ENCODE measurements at places on chromosomes 6 and 20.

GRCh38 chr6:148968771-148969602 lies 222.2 kb downstream of the UST start:
- DNase-seq, result no peak

- DNase-seq, result no peak
Observed at GRCh38 chr20:53175135-53175780, 203.1 kb downstream of the TSHZ2 start.

DNA sequence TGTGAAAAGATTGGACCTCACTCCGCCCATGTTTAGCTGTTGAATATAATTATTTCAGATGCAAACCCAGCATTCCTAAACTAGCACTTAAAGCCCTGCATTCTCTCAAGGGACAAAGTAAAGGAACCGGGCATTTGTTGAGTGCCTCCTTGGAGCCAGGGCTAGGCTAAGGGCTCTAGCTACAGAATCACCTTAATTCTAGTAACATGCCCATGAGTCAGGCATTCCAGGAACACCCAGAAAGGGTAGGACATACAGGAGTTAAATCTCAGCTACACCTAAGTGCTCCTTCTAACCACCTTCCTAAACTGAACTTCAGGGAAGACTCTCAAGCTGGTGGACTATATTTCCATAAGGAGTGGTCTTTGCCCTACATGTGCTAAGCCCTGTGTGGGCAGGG lies 89.4 kb downstream of the SLC24A3 start:
- no peak for DNase-seq

DNA sequence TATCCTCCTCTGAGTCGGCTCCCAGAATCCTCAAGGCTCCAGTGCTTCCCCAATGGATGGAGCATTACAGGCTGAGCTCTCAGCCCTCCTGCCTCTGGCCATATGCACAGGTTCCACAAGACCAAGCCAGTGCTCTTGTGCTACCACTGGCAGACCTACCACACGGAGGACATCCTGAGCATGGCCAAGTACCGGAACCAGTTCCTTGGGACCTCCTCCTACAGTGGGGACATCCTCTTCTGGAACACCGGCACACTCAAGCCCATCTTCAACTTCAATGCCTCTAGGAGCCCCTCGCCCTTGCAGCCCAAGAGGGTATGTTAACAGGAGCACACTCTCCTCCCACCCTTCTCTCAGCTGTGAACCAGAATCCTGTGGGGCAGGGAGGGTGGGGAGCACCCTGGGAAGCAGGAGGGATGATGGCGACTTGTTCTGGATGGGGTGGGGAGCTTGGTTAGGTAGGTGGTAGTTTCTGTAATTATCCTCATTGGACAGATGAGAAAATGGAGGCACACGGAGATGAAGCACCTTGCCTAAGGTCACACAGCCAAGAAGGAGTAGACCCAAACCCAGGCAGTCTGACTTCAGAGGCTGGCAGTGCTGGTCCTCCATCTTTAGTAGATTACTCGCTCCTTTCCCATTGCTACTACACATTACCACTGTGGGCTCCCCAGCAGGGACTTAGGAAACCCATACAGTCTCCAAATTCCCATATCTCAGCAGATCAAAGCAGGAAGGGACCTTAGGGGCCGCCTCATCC lies 58.6 kb downstream of the EFCAB8 start:
- no peak for DNase-seq

DNA sequence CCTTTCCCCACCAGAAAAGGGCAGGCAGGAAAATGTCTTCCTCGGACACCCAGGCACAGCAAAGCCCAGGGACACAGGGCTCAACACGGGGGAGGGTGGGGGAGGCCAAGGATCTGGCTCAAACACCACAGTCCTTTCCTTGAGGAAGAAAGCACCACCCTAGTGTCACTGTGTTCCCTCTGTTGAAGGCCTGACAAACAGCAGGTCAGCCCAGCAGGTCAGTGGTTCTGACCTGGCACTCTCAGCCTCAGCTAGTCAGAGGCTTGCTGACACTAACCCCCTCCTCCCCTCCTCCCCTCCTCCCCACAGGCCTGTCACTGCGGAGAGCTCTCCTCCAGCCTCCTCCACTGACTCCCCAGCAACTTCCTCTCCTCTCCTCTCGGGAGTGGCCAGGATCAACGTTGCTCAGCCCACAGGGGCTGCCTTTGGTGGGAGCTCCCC lies 239.6 kb downstream of the LRFN2 start:
- no peak for DNase-seq

DNA sequence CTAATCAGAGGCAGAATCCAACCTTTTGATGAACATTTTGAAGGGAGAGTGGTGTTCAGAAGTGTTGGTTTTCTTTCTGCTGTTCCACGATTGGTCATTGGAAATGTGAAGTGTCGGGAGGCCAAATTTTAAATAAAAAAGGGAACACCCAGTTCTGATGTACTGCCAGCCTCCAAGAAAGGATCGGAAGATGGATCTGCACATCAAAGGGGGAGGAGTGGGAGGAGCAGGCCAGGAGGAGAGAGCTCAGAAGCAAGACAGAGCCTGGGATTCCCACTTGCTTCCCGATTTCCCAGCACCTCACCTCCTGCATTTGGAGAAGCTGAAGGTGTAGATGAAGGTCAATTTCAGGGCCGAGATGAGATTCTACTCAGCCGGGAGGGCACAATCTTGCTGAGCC lies 55.9 kb upstream of the NAA20 start:
- DNase-seq, result no peak

DNA sequence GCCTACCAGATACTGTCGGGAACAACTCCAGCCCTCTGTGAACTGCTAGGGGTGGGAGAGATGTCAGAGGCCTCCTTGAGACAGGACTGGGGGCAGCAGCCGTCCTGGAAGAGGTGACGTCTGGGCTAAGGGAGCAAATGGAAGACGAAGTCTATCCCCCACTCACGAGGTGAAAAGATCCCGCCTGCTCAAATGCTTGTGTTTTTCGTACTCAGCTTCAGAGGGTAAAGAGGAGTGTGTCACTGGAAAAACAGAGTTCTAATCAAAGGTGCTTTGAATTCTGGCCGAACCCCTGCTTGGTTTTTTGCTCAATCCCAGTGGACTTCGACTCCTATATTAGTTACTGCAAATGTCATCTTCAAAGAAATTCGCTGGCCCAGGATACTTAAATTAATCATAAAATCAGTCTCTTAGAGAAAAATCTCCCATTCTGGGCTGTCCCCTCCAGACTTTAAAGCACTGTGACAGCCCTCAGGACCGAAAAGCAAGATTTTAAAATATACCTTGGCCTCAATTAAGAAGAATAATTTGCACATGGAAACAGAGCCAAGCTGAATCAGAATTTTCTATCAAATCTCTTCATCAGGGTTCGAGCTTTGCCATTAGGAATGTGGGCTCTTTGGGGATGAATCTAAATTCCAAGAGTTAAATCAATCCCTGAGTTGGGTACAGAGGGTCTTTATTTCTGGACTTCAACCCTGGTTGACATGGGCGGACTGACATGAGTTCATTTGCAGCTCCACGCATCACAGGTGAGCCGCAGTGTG lies 61.8 kb upstream of the AFDN start:
- no peak for DNase-seq

DNA sequence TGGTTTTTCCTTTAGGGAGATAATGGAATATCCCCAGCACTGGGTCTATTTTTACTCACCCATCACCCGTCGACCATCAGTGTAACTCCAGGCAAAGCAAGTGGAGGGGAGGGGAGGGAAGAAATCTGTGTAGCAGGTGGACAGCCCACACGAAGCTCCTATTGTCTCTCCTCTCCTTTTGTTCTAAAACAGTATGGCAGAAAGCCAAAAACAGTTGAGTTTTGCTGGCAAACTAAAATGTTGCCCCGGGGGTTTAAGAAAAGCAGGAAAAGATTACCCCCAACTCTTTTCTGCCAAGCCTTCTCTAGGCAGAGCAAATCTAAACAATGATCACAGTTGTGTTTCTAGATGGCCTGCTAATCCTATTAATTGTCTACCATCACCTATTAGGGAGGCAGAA lies 89.7 kb downstream of the PREP start:
- DNase-seq, result no peak

- no peak for DNase-seq
Observed at GRCh38 chr6:153595903-153596302, 443.1 kb upstream of the OPRM1 start.

DNA sequence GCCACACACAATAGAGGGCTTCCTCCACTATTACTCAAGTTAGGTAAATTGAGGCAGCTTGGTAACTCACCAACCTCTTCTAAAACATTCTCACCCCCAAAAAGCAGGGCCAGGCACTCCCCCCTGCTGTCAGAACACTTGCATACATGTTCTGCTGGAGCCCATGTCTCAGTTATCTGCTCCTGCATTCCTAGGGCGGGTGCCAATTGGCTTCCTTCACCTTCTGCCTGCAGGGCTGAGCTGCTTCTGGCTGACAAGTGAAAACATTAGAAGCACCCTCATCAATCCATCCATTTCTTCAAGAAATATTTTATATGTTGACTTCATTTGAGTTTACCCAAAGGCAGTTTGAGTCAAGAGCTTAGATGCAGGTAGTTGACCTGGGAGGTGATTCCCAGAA lies 4.5 kb upstream of the ENTPD6 start:
- DNase-seq, result no peak
